ENCODE measurements at places on chromosomes 2 and 18. TPM values are rescaled to one million over a fixed set of nuclear protein-coding genes. Genes with fewer than 3 reads are reported as not detected.

IGFBP5 gene
- not detected for total RNA-seq

MAP3K19 gene
- not detected for total RNA-seq

NOTO gene
- total RNA-seq, result not detected

STPG4 gene
- not detected for total RNA-seq

DNA sequence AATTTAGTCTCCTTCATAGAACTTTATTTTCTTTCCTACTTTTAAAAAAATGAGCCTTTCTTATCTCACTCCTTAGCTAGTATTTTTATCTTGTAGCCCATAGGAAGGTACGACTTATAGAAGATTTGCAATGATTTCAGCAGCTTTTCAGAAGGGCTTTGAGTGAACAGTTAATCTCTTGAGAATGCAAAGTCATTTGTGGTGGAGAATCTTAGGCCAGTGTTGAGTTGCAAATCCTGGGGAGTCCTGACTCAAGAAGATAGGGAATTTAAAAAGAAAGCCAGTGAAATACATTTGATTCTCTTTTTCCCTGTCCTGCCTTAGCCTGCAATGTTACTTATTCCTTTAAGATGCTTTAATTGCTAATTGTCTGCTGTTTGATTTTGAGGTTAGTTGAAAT is 33.6 kb downstream of the LYPD6 start:
- peaks cover 4% of the 10 kb centered on the region for H3K27me3 ChIP-seq
- H3K36me3 ChIP-seq, result no peaks in the 10 kb centered on the region
- H3K4me1 ChIP-seq, result no peaks in the 10 kb centered on the region
- H3K27ac ChIP-seq, result no peak overlapping the region
- no peak for DNase-seq

- H3K27ac ChIP-seq, result no peak overlapping the region
- H3K4me1 ChIP-seq, result no peaks in the 10 kb centered on the region
- no peaks in the 10 kb centered on the region for H3K36me3 ChIP-seq
- DNase-seq, result no peak
- no peak overlapping the region for H3K4me3 ChIP-seq
- H3K27me3 ChIP-seq, result no peaks in the 10 kb centered on the region
Measured at GRCh38 chr2:228469721-228470120, 288.2 kb upstream of the SPHKAP start.

DNA sequence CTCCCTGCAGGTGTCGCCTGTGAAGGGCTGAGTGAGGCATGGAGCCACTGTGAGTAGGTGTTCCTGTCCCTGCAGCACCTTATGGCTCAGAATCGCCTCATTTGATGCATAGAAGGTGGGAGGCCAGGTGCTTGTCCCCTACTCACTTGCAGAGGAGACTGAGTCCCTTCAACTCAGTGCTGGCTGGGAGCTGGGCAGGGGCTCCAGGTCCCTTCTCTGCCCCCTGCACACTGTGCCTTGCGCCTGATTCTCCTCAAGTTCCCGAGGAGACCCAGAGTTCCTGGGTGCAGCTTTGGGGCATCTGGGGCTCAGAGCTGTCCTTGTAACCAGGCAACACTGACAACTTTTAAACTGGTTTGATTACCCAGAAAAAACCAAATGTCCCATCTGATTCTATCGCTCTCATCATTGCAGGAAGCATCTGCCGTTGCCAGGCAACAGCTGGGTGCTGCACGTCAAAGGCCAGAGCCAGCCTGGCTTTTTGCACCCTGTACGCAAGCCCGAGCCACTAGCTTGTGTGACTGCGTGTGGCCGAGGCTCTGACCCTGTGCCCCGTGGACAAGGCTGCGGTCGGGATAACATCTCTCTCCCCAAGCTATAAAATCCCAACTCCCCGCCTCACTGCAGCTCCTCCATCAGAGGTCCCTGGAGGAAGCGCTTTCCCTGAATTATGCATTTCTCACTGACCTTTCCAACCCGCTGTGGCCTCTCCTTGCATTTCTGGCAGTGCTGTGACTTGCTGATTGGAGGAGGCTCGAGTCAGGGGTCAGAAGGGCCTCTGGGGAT is 130.8 kb upstream of the HDAC4 start:
- H3K36me3 ChIP-seq, result no peaks in the 10 kb centered on the region
- H3K27me3 ChIP-seq, result peaks cover 30% of the 10 kb centered on the region
- H3K4me1 ChIP-seq, result no peaks in the 10 kb centered on the region

DNA sequence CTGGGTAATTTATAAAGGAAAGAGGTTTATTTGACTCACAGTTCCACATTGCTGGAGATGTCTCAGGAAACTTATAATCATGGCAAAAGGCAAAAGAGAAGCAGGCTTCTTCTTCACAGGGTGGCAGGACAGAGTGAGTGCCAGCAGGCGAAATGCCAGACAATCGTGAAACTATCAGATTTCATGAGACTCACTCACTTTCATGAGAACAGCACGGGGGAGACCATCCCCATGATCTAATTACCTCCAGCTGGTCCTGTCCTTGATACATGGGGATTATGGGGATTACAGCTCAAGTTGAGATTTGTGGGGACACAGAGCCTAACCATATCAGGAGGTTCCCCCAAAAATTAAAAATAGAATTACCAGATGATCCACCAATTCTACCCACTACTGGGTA is 675.5 kb upstream of the SLC8A1 start:
- H3K27ac ChIP-seq, result no peak overlapping the region
- no peak for DNase-seq
- no peaks in the 10 kb centered on the region for H3K36me3 ChIP-seq
- no peaks in the 10 kb centered on the region for H3K27me3 ChIP-seq
- H3K4me1 ChIP-seq, result no peaks in the 10 kb centered on the region

DNA sequence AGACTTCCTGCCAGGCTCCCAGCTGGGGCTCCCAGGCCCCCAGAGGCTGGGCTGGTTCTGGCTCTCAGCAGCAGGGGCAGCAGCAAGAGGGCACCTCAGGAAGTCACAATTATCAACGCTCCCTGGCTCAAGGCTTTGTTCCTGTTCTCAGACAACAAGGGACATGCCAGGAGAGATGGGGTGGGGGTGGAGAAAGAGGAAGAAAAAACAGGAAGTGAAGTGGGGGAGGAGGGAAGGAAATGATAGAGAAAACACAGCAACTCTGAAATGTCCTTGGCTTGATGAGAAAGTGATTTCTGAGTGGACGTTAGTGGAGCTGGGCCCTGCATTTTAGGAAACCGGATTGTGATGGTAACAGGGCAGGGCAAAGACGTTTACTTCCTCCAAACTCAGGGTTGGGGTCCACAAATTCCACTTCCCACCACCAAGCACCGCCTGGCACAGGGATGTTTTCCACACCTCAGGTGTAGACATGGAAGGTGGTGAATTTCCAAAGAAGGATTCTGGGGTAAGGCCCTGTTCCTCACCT is 40.4 kb downstream of the CYRIA start:
- H3K4me1 ChIP-seq, result peaks cover 60% of the 10 kb centered on the region
- H3K27me3 ChIP-seq, result peaks cover 2% of the 10 kb centered on the region
- no peak overlapping the region for H3K4me3 ChIP-seq
- H3K27ac ChIP-seq, result peak overlapping the region; percentile 3

DNA sequence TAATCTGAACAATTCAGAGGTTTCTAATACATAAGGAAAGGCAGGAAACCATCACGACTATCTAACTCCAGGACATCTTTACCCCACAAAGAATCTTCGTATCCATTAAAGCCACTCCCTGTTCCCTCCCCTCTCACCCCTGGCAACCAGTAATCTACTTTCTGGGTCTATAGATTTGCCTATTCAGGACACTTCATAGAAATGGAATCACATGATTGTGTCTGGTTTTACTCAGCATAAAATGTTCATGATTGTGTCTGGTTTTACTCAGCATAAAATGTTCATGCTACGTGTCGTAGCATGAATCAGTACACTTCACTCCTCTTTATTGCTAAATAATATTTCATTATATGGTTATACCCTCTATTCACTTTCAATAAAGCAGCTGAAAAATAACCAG is 11.6 kb downstream of the FECH start:
- H3K4me1 ChIP-seq, result peaks cover 2% of the 10 kb centered on the region
- H3K27ac ChIP-seq, result no peak overlapping the region
- no peak overlapping the region for H3K4me3 ChIP-seq
- H3K27me3 ChIP-seq, result no peaks in the 10 kb centered on the region
- H3K36me3 ChIP-seq, result peaks cover 61% of the 10 kb centered on the region

GRCh38 chr2:24676493-24676892 is 116.7 kb downstream of the PTRHD1 start:
- H3K36me3 ChIP-seq, result peaks cover 11% of the 10 kb centered on the region
- H3K27me3 ChIP-seq, result no peaks in the 10 kb centered on the region
- no peak for DNase-seq

Measured in T-cell (primary cell).